Activated CD4-positive, alpha-beta T cell treated with anti-CD3 and anti-CD28 coated beads, Interleukin-2, amount 50 U/mL, for 16 hours (primary cell): ENCODE measurements at places on chromosomes 16 and 17.

- no peak for DNase-seq
These were observed 2.6 kb downstream of the AXIN2 start for GRCh38 chr17:65558683-65559460.

GRCh38 chr17:79469646-79470045 lies 141.2 kb downstream of the RBFOX3 start:
- DNase-seq = no peak

- no peak for DNase-seq
These were observed 2.6 kb downstream of the CSNK2A2 start for GRCh38 chr16:58195344-58195743.

DNA sequence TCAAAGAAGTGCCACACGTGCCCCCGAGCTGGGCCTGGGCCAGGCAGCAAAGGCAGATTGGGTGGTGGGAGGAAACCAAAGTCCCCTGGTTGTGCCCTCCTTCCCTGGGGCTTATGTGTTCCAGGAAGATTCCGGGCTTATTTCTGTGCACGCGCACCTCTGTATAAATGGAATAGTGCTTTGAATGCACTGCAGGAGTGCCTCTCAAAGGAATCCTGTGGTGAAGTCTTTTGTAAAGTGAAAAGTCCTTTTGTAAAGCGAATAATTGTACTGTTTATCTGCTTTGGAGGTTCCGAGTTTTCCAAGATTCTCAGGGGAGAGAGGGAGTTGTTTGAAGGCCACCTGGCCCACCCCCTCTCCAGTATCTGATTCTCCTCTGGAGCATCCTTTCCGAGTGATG lies 26.8 kb downstream of the C17orf75 start:
- DNase-seq = no peak

- DNase-seq = no peak
These were observed 39.8 kb downstream of the RAB11FIP4 start for GRCh38 chr17:31431098-31431851.

GRCh38 chr17:45317111-45317928 lies 500 bp upstream of the MAP3K14 start:
- DNase-seq = peak; percentile 100

- no peak for DNase-seq
These were observed 15.0 kb downstream of the CACNG1 start for GRCh38 chr17:67059372-67059771.

GRCh38 chr16:58022601-58023371 lies 2.8 kb upstream of the MMP15 start:
- DNase-seq = no peak

GRCh38 chr17:50097926-50098325 lies 2.8 kb downstream of the PDK2 start:
- no peak for DNase-seq

GRCh38 chr16:68251832-68252231 lies 6.7 kb downstream of the PLA2G15 start:
- DNase-seq = no peak

- peak; percentile 29 for DNase-seq
These were observed 31.4 kb downstream of the COG1 start for GRCh38 chr17:73224237-73224636.

GRCh38 chr17:81210868-81211267 lies 11.9 kb downstream of the CEP131 start:
- DNase-seq = no peak

DNA sequence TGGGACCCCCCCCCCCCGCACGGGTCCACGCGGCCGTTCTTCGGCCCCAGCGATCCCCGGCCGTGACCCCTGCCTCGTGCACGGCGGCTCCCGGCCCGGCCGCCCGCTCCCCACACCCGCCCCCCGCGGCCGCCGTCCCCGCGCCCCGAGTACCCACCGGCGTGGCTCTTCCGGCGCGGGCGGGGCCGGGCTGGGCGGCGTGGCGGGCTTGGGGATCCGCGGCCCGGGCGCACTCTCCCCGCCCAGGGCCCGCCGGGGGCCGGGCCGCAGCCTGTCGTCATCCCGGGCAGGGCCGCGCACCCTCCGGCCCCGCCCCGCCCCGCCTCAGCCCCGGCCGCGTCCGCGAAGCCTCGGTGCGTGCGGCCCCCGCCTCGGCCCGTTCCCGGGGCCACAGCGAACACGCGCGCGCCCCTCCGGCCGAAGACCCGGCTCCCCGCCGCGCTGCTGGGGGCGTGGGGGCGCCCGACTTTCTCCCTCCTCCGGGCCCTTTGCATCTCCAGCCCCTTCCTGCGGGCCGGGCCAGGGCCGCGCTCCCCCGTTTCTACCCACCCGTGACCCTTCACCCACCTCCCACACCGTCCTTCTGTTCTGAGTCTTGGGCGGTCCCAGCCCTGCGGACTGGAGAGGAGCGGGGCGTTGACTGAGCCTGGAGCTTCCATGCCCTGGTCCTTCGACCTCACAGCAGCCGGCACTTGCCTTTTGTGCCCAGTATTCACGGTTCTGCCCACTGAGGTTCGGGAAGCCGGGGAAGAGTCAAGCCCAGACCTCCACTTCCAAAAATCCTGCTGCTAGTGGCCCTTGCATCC lies 840 bp downstream of the MYO1C start:
- peak; percentile 41 for DNase-seq

DNA sequence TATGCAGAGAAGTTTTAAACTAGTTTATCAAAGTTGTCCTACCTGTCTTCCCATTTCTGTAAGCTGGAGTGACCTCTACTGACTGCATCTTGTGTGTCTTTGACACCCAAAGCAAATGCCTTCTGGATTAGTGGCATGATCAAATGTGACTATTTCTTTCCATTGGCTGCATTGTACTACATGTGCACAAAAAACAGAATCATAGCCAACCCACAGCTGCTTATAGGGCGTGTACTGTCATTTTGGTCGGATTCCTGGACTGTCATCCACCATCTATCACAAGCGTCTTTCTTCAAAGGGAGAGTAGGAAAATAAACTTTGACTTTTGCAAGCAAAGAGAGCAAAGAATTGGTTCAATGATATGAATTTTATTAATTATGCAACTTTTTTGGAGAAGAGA lies 310.6 kb downstream of the MAP2K6 start:
- no peak for DNase-seq

DNA sequence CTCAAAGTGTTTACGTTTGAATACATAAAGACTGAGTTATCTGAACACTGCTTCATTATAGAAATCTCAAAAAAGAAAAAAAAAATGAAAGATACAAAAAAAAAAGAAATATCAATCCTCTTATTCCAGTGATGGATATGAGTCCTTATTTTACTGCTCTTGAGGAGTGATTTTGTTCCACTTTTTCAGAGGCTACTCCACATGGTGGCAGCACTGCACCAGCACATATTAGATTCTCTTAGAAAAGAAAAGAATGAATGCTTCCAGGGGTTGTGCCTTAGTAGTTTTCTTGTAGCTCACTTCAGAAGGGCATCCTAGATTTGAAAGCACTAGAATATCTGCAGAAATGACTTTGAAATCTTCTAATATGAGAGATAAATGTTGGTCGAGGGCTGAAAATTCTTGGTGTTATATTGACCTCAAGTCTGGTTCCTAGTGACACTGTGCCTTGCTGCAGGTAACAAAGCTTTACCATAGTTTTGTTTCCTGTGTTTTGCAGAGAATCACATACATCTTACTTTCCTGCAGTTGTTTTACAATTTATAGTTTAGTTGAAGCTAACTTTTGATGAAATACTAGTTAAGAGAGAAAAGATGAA lies 25.9 kb downstream of the AP2B1 start:
- peak; percentile 23 for DNase-seq

DNA sequence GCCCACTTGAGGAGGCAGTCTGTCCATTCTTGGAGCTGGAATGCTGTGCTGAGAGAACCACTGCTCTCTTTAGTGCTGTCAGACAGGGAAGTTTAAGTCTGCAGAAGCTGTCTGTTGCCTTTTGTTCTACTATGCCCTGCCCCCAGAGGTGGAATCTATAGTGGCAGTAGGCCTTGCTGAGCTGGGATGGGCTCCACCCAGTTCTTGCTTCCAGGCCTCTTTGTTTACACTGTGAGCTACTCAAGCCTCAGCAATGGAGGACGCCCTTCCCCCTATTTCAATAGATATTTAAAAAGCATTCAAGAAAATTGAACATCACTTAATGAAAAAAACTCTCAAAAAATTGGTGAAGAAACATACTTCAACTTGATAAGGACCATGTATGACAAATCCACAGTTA lies 313.5 kb downstream of the PHKB start:
- no peak for DNase-seq

GRCh38 chr17:21170809-21171208 lies 43.2 kb downstream of the TMEM11 start:
- DNase-seq = no peak

DNA sequence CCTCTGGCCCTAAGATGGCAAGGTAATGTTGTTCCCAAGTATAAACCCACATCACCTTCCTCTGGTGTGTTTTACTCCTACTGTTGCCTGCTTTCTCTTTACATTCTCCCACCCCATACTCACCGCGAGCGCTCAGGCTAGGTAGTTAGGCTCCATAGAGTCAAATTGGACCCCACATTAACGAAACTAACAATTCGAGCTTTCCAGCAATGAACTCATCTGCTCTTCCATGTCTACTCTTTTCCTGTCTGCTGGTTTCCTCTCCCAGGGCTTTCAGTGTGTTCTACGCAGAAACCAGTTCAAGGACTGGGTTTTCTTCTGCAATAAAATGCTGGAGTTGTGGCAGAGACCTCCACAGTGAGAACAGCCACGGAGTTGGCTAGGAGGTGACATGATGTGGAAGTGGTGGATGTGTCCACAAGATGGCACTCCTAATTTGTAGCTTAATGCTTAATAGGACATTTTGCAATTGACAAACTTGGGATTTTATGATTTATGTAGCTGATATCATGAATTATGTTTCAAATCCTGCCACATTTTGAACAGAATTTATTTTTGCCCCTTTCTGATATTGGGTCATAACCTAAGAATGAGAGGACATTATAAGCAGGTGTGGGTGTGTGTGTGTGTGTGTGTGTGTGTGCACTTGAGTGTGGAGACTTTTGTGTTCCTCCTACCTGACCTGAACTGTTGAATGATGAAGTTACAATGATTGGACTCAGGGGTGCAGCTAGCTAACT lies 2.2 kb upstream of the UQCRC2 start:
- DNase-seq = peak; percentile 26

DNA sequence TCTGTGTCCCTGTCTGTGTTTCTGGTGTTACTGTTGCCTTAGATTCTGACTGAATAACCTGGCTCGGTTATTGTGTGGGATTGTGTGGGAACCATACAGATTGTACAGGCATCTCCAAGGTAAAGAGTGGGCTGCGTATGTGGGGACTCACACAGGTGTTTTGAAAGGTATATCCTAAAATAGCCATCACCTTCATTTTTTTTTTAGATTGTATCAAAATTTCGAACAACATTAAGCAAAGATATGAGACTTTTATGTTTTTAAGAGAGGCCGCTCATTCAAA lies 53.5 kb downstream of the ATP2C2 start:
- no peak for DNase-seq

GRCh38 chr17:61398721-61399130 lies 917 bp upstream of the TBX2 start:
- DNase-seq = no peak

DNA sequence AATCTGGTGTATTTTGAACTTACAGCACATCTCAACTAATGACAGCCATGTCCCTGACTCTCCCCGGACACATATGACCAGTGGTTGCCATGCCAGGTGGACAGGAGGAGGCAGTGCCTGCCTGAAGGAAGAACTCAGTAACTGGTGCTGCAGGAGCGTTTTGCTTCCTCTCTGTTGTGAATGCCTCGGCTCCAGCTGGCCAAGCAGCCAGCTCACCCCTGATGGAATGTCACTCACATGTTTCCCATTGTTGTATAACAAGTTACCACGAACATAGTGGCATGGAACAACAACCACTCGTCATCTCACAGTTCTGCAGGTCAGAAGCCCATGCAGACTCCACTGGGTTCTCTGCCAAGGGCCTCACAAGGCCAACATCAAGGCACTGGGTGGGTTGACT lies 20.1 kb upstream of the IRF8 start:
- no peak for DNase-seq

DNA sequence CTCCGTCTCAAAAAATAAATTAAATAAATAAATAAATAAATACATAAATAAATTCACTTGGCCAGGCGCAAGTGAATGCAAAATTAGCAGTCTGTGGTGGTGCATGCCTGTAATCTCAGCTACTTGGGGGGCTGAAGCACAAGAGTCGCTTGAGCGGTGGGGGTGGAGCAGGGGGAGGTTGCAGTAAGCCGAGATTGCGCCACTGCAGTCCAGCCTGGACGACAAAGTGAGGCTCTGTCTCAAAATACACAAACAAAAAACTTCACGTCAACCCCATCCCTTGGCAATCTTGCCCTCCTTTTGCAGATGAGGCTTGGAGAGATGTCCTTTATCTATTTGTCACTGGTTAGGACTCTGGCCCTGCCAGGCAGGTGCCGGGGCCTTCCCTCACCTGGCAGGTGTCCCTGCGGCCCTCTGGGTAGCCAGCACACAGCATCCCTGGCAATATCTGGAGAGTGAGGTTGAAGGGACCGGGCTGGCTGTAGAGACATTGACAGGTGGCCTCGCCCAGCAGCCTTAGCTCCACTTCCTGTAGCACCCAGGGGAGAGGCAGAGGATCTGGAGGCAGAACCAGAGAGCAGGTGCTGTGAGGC lies 4.4 kb downstream of the PRSS36 start:
- DNase-seq = no peak

DNA sequence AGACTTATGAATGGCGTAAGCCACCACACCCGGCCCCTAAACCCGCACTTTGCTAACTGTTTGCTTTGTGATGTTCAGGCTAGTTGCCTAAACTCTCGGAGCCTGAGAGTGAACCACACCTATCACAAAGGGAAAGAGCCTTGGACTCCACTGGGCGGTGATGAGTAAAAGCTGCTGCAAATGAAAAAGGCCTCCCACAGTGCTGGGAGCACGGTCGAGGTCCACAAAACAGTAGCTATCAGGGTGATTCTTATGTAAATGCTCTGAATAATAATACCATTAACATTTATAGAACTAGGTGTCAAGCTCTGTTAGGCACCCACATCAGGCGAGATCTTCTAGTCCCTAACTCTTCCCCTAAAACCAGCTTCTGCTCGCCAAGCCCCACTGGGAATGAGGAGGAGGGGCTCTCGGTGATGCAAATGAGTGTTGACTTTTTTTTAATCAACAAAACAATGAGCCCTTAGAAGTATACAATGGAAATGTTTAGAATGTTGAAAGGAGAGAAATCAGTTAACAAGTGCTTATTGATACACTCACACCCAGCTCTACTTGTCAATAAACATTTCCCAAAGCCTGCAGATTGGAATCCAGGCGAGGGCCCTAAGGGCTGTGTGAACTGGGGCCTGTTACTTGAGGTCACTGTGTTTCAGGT lies 19.8 kb downstream of the FBRS start:
- no peak for DNase-seq

DNA sequence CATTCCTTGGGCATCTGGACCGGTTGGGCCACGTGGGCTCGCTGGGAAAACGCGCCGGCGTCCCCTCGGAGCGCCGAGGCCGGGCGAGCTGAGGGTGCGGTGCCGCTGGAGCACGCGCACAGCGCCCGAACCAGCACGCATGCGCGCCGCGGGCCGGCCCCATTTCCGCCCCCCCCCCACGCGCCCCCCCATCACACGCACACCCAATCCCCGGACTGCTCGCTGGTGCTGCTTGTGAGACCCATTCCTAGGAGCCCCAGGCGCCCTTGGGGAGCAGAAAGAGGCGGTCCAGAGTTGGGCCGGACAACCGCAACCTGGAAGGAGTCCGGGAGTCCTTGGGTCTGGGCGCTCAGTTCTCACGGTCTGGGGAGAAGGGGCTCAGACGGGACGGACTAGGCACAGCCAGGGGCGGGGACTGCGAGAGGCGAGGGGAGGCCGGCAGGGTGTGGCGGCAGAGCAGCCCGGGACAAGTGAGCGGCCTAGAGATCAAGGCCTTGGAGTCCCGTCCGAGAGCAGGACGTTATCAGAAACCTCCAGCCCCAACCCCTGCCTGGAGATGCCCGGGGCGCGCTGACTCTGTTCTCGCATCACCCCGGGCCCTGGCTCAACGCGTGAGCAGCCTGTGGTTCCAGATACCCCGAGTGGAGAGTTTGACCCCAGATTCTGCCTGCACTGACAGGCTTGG lies 6.0 kb upstream of the CBX8 start:
- no peak for DNase-seq
